Gastroesophageal sphincter (tissue), 4 donors: ENCODE measurements at places on chromosomes 16 and 17.

DNA sequence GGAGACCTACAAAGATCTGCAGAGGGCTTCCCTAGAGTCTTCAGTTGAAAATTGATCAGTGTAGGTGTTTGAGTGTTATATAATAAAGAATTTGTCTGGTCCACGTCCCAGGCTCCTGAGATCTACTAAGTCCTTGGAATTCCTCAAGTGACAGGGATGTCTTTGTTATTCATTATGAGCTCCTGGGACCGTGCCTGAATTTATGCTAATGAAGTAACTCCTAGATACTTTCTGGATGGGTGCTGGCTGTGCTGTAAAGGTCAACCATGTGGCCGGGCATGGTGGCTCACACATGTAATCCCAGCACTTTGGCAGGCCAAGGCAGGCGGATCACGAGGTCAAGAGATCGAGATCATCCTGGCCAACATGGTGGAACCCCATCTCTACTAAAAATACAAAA lies 43.7 kb downstream of the CDC27 start:
- ATAC-seq = no peak

DNA sequence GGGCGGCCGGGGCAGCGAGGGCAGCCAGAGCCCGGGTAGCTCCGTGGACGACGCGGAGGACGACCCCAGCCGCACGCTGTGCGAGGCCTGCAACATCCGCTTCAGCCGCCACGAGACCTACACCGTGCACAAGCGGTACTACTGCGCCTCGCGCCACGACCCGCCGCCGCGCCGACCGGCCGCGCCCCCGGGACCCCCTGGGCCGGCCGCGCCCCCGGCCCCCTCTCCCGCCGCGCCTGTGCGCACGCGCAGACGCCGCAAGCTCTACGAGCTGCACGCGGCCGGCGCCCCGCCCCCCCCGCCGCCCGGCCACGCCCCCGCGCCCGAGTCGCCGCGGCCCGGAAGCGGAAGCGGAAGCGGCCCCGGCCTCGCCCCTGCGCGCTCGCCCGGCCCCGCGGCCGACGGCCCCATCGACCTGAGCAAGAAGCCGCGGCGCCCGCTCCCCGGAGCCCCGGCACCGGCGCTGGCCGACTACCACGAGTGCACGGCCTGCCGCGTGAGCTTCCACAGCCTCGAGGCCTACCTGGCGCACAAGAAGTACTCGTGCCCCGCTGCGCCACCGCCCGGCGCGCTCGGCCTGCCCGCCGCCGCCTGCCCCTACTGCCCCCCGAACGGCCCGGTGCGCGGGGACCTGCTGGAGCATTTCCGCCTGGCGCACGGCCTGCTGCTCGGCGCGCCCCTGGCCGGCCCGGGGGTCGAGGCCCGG lies 36.1 kb upstream of the ZC3H18 start:
- ATAC-seq = peak; percentile 83

DNA sequence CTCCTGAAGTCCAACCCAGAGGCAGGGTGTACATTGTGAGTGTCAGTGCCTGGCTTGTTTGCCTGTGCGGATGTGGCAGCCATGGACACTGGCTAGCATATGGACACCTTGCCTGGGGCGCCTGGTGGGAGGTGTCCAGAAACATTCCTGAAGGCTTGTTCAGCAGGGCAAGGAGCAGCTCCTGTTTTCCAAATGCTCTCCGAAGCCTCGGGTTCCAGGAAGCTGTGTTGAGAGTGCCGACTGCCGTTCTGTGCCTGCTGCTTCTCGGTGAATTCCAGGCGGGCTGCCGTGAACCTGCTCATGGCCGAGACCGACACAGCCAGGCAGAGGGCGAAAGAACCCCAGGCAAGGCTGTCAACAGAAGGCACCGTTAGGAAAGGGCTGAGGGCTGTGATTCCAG lies 10.9 kb upstream of the DHRS7C start:
- no peak for ATAC-seq

GRCh38 chr17:50155115-50155819 lies 4.8 kb upstream of the PPP1R9B start:
- ATAC-seq = peak; percentile 26

GRCh38 chr16:57446531-57447185 lies 527 bp downstream of the CIAPIN1 start:
- ATAC-seq = peak; percentile 15

DNA sequence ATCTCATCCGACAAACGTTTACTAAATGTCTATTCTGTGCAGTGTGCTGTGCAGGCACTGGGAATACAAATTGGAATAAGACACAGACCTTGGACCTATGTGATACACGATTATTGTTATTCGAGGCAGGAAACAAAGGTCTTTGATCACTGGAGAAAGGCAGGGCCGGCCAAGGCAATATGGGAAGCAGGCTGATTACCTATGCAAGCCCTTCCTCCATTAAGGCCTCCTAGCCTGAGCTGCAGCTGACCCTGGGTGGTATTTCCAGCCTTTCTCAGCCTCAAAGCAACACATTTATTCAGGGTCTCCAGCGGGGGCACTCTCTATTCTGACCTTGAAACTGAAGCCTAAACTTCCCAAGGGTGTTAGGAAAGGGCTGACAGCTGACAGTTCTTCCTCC lies 13.4 kb downstream of the ST6GALNAC1 start:
- ATAC-seq = no peak

- peak; percentile 68 for ATAC-seq
Observed at GRCh38 chr16:48378836-48379235, 6.4 kb downstream of the SIAH1 start.

GRCh38 chr16:56411123-56411522 lies 14.2 kb downstream of the AMFR start:
- no peak for ATAC-seq

DNA sequence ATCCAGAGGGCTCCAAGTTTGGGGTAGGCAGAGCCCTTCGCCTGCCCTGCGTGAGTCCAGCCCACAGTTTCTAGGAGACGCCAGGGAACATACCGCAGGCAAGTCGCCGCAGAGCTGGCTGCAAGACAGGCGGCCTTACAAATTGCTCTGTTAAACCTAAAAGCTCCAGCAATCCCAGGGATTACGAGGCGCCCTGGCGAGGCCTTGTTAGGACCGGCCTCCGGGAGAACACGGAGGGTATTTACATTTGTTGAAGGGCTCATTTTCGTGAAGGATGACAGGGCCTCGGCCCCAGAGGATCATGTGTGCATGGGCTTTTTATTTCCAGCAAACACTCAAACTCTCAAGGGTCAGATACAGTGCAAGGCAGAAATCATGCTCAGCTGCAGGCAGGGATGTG lies 77.6 kb upstream of the FOXF1 start:
- ATAC-seq = peak; percentile 88

- ATAC-seq = no peak
Observed at GRCh38 chr17:31158746-31159377, 64.1 kb downstream of the NF1 start.

- no peak for ATAC-seq
Observed at GRCh38 chr16:19735074-19735867, 17.2 kb downstream of the IQCK start.

DNA sequence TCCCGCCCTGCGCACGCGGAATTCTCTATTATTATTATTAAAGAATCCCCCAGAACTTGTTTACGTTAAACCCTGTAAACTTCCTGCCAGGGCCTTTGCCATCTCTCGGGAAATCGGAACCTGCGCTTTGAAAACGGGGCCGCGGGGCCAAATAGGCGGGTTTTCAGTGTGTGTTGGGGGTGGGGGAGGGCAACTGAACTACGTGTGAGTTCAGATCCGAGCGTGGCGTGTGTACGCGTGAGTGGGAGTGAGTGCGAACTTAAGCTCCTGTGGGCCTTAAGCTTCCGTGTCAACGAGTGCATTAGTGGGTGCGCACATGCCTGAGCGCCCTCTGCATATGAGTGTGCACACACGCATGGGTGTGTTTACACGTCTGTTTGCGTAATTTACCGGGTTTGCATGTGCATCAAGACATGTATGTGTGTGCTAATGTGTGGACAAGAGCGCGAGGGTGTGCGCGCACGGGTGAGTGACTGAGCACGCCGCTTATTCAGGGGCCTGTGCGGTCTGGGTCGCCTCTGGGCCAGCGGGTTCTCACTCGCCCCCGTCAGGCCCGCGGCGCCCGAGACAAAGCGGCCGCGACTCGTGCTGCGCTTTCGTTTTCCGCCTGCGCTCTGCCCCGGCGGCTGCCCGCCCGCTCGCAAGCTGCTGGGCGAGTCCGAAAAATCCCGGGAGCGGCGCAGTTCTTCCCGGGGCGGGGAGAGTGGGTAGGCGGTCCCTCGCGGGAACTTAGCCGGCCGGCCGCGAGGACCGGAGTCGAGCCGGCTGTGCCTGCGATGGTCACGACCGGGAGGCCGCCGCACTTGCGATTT lies 1.2 kb upstream of the FOXF1 start:
- ATAC-seq = peak; percentile 36

GRCh38 chr16:67279296-67280089 lies at the start of gene PLEKHG4:
PLEKHG4 (plus strand) TSS chr16:67279532; CDS start chr16:67280045, 513 bp downstream.
- ATAC-seq = peak; percentile 93

DNA sequence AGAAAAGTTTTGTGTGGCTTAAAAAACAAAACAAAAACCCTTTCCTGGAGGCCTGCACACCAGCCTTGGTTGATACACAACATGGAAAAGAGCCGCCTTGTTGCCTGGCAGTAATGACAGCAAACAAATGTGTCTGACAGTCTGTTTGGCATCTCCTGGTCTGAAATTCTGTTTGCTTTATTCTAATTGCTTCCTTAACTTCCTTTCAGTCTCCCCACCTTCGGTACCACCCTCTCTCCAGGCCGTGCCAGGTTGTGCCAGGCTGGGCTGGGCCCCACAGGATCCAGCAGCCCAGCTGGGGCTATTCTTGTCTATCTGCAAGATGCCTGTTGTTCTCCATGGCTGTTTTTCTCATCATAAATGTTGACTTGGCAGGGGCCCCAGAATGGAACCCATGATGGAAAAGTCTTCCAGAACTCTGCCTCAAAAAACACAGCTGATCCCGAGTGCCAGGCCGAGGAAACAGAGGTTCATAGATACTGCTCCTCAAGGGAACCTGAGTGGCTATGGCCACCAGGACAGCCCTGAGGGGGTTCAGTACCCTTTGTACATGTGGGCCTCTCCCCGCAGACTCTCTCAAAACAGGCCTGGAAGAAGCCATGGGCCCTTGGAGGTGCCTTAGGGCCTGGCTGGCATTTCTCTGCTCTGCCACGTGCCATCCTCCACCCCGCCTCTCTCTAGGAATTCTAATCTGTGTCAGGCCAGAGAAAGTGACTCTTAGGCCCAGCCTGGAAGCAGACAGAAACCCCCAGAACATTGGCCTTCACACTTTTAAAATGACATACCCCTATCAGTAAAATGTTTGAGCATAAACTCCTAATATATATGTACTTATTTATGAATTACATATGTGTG lies 50.5 kb downstream of the YPEL2 start:
- ATAC-seq = peak; percentile 26

- no peak for ATAC-seq
Observed at GRCh38 chr16:26809461-26809860, 257.3 kb upstream of the C16orf82 start.

GRCh38 chr17:75654176-75654575 lies 12.8 kb downstream of the RECQL5 start:
- ATAC-seq = peak; percentile 22

- ATAC-seq = no peak
Observed at GRCh38 chr17:13266606-13267005, 248.8 kb upstream of the ELAC2 start.

DNA sequence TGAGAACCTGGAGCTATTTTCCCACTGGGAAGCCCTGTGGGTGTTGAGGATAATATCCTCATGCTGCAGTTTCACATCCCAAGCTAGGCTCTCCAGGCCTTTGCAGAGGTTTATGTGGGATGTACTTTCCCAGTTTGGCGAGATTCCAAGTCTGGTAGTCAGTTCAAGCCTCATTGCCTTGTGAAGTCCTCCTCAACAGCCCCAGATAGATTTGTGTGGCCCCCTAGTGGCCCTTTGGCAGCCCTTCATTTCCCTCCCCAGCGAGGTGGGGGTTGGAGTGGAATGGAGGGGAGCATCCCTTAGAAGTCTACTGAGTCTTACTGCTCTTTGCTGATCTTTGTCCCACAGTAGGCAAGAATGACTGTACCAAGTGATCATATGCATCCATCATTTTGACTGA lies 137.9 kb downstream of the CDH11 start:
- no peak for ATAC-seq

DNA sequence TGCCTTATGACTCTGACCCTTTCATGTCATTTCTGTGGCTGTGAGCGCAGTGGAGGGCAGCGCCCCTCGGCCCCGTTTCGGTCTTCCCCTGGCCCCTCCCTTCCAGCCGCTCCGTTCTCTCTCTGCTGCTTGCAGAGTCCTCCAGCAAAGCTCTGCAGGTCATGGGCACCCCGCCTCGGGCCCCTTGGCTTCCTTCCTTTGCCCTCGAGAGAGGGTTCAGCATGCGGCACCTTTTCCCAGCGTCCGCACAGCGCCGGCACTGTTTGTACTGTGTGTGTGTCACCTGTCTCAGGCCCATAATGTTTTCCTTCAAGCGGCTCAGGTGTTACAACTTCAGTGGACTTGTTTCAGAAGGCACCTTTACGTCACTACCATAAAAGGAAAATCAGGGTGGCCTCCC lies 98.5 kb downstream of the RAP1GAP2 start:
- no peak for ATAC-seq
